ENCODE measurements at places on chromosomes 5 and 9. TPM values are rescaled to one million over a fixed set of nuclear protein-coding genes. Genes with fewer than 3 reads are reported as not detected.

The SEMA6A gene
- total RNA-seq, result not detected

GRCh38 chr5:87722286-87722685, 309.6 kb upstream of the CCNH start:
- DNase-seq, result no peak

DNA sequence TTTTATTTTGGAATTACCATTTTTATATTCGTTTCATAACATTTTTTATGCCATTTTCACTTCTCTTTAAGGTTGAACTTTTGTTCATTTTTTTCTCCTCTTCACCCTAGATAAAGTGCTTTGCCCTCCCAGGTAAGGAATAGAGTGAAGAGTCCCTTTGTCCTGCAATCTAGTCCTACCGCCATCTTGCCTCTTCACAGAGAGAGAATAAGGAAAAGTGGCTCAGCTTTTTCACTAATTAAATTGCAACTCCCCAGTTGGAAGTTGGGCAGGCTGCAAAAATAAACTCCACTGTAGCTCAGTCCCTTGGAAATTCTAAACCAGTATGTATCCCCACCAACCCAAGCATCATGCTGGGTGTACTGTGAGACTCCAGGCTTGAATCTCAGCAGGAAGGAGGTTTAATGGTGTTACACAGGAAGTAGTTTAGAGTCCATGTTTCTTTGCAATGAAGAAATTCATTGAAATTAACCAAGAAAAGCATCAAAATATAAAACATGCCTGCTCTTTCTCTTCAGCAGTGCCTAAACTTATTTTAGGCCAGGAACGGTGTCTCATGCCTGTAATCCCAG, 60.3 kb upstream of the PCSK1 start:
- no peak for DNase-seq

GRCh38 chr5:52491071-52491787, 296.5 kb upstream of the ITGA1 start:
- DNase-seq, result no peak

GRCh38 chr9:104984121-104984520, 56.2 kb upstream of the ABCA1 start:
- no peak for DNase-seq

Data from activated CD8-positive, alpha-beta T cell treated with anti-CD3 and anti-CD28 coated beads for 36 hours (primary cell).